ENCODE measurements at places on chromosomes 11 and 22.

DNA sequence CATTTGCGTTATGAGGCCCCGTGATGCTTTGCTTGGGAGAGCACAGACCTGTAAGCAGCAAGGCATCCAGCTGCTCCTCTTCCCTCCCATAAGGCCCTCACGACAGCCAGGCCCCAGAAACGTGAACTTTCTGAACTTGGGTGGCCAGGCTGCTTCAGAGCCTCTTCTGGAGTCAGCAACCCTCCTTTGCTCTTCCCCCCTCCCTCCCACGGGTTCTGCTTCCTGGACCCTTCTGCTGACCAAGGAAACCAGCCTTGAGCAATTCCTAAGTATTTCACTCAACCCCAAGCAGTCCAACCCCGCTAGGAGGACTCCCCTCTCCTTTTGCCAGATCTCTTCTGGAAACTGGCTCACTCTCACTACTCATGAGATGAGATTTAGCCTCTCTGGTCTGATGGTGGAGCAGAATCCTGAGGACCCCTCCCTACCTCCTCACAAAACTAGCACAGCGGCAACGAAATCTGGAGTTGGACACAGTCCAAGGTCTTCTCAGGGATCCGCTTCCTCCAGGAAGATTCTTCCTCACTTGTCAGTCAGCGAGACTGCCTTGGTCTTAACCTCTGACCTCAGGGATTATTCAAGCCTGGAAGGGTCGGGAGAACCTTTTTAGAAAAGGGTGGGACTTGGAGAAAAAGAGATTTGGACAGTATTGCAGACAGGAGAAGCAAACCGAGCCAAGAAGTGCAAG is 86.2 kb downstream of the UBASH3B start:
- DNase-seq = no peak

- no peak for DNase-seq
Observed at GRCh38 chr11:126420698-126421256, 65.3 kb downstream of the ST3GAL4 start.

DNA sequence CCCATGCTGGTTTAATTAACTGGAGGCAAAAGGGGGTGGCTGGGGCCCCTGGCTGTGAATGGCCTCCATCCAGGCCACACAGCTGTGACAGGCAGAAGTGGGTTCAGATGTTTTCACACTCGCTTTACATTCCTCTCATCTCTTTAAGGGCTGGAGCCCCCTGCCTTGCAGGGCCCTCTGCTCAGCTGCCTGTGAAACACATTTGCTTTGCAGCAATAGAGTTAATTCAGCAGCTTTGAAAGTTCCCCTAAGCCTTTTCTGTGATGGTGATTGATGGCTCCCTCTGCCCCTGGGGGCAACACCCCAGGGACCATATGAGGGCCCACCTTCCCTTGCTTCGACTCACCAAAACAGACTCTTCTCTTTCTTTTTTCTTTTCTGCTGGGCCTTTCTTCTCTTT is 139.3 kb downstream of the FEZ1 start:
- no peak for DNase-seq

- no peak for DNase-seq
Observed at GRCh38 chr11:36314434-36314767, 18.3 kb downstream of the PRR5L start.

GRCh38 chr11:65899356-65900124 is 648 bp downstream of the FOSL1 start:
- DNase-seq = no peak

GRCh38 chr22:19717691-19718455 is 3.6 kb downstream of the SEPTIN5 start:
- DNase-seq = no peak

- no peak for DNase-seq
Observed at GRCh38 chr11:77705195-77705875, 67.7 kb upstream of the CLNS1A start.

DNA sequence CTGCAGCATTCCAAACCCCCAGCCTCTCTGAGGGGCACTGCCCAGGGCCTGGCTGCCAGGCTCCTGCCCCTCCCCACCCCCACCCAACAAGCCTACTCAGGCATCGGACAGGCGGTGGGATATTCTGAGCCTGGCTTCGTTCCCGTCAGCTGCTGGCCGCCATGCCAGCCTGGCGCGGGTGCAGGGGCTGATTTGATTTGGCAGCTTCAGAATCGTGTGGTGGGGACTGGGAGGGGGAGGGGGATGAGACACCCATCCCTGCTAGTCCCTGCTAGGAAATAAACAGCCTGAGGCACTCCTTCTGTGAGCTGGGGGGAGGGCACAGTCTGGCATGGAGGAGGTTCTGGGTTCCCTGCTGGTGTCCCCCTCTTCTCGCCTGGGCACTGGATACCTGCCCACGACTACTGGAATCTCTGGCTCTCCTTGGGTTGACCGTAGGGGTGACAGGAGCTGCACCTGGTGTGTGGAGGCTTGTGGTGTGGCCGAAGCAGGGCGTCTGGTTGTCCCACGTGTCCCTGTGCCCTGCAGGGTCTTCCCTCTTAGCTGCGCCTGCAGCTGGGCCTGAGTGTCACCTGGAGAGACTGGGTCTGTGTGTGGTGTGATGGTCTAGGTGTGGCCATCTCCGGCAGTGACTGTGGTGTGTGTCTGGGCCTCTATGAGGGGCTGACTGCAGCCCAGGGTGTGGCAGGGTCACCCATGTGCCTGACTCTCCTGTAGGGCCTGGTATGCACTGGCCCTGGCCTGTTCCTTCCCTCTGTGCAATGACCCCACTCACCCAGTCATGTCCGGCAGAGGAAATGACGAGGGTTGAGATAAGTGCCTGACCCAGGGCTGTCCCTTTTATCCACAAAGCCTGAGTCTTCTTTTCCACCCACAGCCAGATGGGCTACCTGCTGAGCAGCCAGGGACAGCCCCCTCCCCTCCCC is 42.2 kb downstream of the PDE2A start:
- DNase-seq = no peak

- no peak for DNase-seq
Observed at GRCh38 chr11:25535467-25536272, 796.3 kb upstream of the ANO3 start.

DNA sequence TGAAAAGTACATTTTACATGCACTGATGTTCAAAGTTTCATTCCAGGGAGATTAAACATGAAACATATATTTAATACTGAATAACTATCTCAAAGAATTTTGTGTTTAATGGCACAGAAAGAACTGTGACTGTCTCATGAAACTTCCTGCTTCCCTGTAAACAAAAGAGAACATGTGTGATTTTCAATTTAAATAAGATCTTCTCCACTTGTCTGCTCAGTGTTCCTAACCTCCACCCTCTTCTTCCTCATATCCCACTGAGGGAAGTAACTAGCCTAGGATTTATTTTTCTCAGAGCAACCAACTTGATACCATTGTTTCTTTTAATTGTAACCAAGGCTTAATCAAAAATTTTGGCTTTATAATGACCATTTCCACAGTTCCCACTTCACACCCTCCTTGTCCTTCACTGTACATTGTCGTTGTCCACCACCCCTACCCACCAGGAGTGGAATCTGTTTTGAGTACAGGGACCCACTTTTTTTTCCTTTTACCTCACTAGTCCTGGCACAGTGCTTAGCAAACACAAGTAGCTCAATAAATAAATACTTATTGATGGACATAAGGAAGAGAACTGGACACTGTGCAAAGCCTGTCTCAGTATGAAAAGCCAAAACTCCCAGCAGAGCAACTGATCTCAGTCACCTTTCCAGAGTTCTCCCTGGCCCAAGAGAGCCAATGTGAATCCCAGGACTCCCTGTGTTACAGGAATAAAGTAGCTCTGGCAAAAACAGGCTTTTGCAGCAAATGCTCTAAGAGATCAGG is 4.2 kb downstream of the CPSF7 start:
- DNase-seq = no peak

DNA sequence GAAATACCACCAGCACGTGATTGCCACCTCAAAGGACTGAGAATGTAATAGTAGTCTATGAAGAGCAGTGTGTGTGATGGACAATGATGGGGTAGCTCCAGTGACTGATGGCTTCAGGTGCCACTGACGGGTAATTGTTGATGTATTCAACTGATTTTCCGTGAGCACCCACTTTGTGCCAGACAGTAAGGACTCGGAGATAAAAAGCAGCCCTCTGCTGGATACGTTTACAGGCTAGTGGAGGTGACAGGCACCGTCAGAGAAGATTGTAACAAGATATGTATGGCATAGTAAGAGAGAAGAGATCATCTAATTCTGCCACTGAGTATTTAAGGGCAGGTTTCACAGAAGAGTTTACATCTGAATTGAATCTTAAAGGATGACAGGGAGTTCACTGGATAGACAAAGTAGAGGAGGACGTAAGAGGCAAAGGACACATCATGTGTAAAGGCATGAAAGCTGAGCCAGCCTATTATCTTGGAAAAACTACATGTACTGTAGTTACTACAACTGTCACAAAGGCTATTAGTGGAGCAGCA is 1.1 kb upstream of the ENTHD1 start:
- DNase-seq = no peak

DNA sequence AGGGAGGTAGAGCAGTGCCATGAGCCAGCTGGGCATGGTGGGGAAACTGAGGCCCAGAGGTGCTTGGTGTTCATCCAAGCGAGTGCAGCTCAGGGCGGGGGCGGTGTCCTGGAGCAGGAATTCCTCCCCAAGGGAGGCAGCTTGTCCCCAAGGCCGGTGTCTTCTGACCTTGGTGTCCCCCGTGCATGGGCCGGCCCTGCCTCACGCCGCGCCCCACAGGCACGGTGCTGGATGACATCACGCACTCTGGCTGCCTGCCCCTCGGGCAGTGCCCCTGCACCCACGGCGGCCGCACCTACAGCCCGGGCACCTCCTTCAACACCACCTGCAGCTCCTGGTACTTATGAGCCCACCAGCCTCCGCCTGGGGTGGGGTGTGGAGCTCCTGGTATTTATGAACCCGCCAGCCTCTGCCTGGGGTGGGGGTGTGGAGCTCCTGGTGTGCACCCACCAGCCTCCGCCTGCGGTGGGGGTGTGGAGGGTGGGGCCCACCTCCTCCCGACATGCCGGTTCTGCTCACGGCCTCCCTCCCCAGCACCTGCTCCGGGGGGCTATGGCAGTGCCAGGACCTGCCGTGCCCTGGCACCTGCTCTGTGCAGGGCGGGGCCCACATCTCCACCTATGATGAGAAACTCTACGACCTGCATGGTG is 6.7 kb downstream of the MUC5B start:
- DNase-seq = no peak

DNA sequence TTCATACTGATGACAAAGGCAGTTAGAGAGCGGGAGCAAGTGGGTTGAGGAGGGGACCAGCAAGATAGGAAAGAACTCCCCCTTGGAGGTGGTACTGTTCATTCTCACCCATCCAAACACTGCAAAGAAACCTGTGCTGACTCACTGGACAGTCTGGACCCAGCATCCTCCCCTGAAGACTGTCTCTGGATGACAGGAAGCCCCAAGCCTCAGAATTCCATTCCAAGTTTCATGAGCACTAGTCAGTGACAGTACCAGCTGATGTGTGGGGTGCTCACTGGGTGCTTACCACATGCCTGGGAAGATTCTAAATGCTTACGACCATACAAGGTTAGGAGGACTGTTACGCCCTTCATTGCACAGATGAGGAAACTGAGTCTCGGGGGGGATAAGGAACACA is 160.9 kb downstream of the IGLL1 start:
- DNase-seq = no peak

DNA sequence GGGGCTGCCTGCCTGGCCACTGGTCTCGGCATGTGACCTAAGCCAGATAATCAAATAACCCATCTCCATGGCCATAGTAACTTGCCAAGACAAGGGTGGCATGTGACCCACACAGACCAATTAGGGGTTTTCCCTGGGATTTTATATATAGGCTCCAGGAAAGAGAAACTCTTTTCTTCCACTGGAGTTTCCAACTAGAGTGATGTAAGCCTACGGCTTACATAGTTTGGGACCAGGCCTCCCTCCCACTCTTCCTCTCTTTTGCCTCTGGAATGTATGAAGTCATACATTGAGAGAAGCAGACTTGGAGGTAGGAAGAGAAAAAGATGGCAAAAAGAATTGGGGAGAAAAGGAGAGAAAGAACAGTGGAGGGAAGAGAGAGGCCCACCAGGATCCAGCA is 84.6 kb upstream of the LDLRAD3 start:
- DNase-seq = no peak

DNA sequence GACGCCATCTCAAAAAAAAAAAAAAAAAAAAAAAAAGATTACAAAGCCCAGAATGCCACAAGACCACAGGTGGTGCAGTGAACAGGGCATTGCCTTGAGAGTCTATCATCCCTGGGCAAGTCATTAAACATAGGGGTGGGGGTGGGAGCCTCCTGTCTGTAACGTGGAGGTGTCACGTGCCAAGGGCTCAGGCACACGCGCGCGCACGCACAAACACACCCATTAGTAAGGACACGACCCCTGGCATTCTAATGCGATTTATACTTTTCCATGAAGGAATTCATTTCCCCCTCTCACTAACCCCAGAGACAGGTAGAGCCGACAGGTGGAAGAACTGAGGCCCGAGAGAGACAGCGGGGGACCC is 5.8 kb upstream of the GCAT start:
- DNase-seq = no peak

- no peak for DNase-seq
Observed at GRCh38 chr22:42174062-42174461, 43.5 kb upstream of the CYP2D6 start.

- no peak for DNase-seq
Observed at GRCh38 chr11:57379732-57380131, 1.2 kb downstream of the PRG3 start.

GRCh38 chr11:23010790-23011335 is 150.6 kb upstream of the CCDC179 start:
- no peak for DNase-seq

- no peak for DNase-seq
Observed at GRCh38 chr11:27173545-27173944, 132.9 kb downstream of the BBOX1 start.

- no peak for DNase-seq
Observed at GRCh38 chr11:18706330-18707243, 8.0 kb downstream of the TMEM86A start.

DNA sequence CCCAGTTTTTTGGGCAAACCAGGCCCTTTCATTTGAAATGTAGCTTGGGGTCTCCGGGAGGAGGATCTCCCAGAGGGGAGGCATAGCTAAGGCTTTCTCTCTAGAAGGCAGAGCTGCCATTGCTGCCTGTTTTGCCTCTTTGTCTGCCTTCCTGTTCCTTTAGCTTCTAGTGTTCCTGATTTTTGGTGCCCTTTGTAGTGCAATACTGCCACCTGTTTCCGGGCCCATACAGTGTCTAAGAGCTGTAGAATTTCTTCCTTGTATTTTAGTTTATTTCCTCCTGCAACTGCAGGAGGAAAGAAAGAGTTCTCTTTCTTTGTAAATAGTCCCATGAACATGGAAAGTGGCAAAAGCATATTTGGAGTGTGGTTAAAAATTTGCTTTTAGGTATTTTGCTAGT is 19.3 kb upstream of the GLYATL1 start:
- no peak for DNase-seq

DNA sequence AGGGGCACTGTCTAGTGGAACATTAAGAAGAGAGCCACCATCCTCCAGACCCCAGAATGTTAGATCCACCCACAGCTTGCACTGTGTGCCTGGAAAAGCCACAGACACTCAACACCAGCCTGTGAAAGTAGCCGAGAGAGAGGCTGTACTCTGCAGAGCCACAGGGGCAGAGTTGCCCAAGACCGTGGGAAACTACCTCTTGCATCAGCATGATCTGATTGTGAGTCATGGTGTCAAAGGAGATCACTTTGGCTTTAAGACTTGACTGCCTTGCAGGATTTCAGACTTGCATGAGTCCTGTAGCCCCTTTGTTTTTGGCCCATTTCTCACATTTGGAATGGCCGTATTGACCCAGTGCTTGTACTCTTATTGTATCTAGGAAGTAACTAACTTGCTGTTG is 115.9 kb upstream of the CCDC179 start:
- no peak for DNase-seq

- DNase-seq = no peak
Observed at GRCh38 chr22:49724030-49724892, 103.4 kb downstream of the BRD1 start.
